Osteoblast (primary cell): ENCODE measurements at places on chromosomes 6 and 20. TPM values are rescaled to one million over a fixed set of nuclear protein-coding genes. Genes with fewer than 3 reads are reported as not detected.

SPATS1 gene
- not detected in 2 replicates for total RNA-seq

LRRN4 gene
- not detected in 2 replicates for total RNA-seq

LY6G6C gene
- not detected in 2 replicates for total RNA-seq

TP53TG5 gene
- total RNA-seq = not detected in 2 replicates

HIVEP1 gene
- 18.8 and 21.2 TPM in 2 replicates for total RNA-seq

MMP24 gene
- total RNA-seq = 0.88 and 1.1 TPM in 2 replicates

FRK gene
- total RNA-seq = 1.1 and 1.2 TPM in 2 replicates

OR14J1 gene
- not detected in 2 replicates for total RNA-seq

SLC32A1 gene
- total RNA-seq = not detected in 2 replicates

HSPA1L gene
- total RNA-seq = 0.29 and 0.72 TPM in 2 replicates

BTN1A1 gene
- total RNA-seq = under 0.01 TPM in 2 replicates

TRIM31 gene
- total RNA-seq = not detected in 2 replicates

NKAIN2 gene
- under 0.01 TPM in 2 replicates for total RNA-seq

PLCG1 gene
- total RNA-seq = 72.4 and 73.7 TPM in 2 replicates

ATXN1 gene
- 44.2 and 48.5 TPM in 2 replicates for total RNA-seq

TAP1 gene
- 42.3 and 43.6 TPM in 2 replicates for total RNA-seq

POPDC3 gene
- 32.6 and 41.8 TPM in 2 replicates for total RNA-seq

TULP4 gene
- 172 and 210 TPM in 2 replicates for total RNA-seq

HLA-DRB1 gene
- total RNA-seq = 1.1 and 19.7 TPM in 2 replicates
